ENCODE measurements at places on chromosomes 4 and X.

- no peak for DNase-seq
These were observed 37.4 kb upstream of the SMIM10L2A start for GRCh38 chrX:135384161-135384836.

DNA sequence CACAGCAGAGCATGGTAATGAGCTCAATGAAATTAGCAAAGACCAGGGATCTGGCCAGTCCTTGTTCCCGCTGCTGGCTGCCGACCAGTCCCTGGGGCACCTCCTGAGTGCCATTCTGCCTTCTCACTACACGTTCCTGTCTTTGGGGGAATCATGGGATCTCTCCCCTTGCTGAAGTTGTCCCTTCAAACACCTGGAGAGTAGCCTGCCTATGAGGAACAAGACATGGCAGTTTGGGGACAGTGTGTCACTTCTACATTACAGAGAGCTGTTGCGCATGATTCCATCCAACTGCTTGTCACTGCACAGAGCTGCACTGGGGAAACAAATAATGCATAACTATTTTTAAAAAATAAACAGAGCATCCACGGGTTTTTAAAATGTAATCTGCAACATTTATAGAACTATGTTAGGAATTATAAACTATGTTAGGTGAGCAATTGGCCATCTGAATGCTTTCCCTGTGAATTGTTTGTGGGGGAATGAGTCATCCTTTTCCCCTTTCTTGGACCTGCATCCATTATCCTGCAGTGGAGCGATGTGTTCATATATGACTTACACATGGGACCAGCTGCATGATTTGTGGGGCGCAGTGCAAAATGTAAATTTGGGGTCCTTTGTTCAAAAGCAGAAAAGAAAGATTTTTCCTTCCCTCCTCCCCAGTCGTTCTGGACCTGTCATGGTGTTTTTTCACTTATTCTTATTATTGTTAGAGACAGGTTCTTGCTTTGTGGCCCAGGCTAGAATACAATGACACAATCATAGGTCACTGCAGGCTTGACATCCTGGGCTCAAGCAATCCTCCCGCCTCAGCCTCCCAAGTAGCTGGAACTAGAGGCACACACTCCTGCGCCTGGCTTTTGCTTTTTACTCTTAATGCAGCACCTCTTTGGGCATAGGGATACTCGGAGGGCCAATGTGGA is 115.0 kb upstream of the TBL1X start:
- no peak for DNase-seq

DNA sequence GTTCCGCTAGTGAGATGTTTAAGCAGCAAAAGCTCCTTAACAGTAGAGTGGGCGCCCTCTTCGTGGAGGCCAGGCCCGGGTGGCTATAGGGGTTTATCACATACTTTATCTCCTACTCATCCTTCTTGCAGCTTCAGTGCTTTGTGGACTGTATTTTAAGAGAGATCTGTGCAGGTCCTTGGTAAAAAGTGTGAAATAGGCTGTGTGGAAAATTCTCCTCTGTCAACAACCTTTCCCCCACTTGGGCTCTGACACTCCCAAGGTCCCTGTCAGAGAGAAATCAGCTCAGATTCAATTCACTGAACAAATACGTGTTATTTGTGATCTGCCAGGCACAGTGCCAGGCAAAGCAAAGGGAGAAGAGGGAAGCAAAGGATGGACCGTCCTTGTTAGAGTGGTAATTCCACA is 214.3 kb upstream of the PPARGC1A start:
- no peak for DNase-seq

- peak; percentile 4 for DNase-seq
These were observed at the start of gene GABRQ for GRCh38 chrX:152637649-152638442. GABRQ (plus strand) TSS chrX:152637895; CDS start chrX:152638203, 308 bp downstream.

- DNase-seq: no peak
These were observed 90.4 kb downstream of the PCDH19 start for GRCh38 chrX:100319716-100320115.

- DNase-seq: no peak
These were observed 122.6 kb upstream of the BMPR1B start for GRCh38 chr4:94635177-94635576.

GRCh38 chr4:20805716-20806115 is 105.5 kb downstream of the PACRGL start:
- no peak for DNase-seq

- DNase-seq: no peak
These were observed 95.9 kb upstream of the DUSP21 start for GRCh38 chrX:44747969-44748368.

DNA sequence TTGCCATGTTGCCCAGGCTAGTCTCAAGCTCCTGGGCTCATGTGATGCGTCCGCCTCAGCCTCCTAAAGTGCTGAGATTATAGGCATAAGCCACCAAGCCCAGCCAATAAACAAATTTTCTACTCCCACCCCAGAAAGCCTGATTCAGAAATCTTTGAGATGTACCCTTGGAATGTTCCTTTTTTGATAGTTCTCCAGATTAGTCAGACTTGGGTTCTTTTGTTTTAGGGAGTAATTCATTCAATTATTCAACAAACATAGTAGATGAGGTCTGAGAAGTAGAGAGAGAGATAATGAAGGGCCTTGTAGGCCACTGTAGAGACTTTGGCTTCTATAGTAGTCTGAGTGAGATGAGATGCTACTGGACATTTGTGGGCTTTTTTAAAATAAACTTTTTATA is 27.8 kb downstream of the RP2 start:
- DNase-seq: no peak

DNA sequence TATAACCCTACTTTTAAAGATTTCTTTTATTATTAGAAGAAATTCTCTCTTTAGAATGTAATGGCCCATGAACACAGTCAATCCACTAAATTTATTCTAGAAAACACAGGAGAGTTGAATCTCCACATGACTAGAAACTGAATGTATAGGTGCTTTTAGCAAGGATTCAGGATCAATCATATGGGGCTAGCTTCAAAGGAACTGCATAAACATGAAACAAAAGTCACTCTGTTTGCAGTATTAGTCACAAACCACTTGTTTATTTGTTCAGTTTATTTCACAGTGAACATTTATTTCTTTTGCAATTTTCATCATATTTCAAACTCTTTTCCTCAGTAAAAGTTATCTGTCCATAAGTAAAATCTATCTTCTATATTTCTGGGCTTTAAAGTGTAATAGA is 1604.6 kb downstream of the PCDH18 start:
- no peak for DNase-seq

- DNase-seq: peak; percentile 32
These were observed 63.6 kb downstream of the STARD8 start for GRCh38 chrX:68710870-68711576.

GRCh38 chr4:184588893-184589292 is 60.4 kb downstream of the CASP3 start:
- DNase-seq: peak; percentile 69

- no peak for DNase-seq
These were observed 220.6 kb upstream of the ARSJ start for GRCh38 chr4:114200026-114200425.

DNA sequence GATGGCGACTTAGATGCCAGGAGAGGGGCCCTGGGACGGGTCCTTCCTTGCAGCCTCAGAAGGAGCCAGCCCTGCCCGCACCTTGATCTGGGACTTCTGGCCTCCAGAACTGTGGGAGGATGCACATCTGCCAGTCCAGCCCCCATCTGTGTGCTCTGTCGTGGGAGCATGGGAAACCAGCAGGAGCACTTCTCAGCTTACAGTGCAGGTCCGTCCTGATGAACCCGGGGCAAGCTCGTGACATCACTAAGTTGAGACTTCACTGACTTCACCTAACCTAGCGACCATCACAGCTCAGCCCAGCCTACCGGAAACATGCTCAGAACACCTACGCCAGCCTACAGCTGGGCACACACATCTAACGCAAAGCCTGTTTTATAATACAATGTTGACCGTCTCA is 38.1 kb downstream of the ABLIM2 start:
- no peak for DNase-seq

GRCh38 chrX:28133763-28134162 is 152.5 kb upstream of the DCAF8L1 start:
- DNase-seq: no peak

DNA sequence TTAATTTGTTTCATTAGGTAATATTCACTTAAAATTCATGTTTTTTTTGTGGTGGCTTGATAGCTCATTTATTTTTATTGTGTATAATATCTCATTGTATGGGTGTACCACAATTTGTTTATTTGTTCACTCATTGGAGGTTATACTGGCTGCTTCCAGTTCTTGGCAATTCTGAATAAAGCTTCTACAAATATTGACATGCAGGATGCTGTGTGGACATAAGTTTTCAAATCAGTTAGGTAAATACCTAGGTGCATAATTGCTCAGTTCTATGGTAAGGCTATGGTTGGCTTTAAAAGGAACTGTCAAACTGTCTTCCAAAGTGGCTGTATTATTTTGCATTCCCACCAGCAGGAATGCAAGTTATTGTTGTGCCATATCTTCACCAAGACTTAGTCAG is 504.5 kb upstream of the GALNTL6 start:
- DNase-seq: no peak

DNA sequence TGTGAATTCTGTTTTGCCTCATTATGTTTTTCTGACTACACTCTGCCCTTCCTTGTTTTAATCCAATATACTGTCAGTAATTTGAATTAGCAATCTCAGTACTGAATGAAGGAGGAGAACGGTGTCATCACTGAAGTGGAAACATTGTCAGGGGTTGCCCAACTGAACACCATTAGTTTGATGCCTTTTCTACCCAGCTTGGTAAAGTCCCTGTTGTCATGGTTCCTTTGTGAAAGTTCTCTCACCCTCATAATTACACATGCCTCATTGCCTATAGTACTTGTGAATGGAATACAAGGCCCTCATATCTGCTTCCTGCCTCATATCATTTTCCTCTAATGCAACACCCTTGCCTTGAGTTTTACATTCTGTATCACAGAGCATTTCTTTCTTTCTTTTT is 76.9 kb downstream of the RRAGB start:
- no peak for DNase-seq

DNA sequence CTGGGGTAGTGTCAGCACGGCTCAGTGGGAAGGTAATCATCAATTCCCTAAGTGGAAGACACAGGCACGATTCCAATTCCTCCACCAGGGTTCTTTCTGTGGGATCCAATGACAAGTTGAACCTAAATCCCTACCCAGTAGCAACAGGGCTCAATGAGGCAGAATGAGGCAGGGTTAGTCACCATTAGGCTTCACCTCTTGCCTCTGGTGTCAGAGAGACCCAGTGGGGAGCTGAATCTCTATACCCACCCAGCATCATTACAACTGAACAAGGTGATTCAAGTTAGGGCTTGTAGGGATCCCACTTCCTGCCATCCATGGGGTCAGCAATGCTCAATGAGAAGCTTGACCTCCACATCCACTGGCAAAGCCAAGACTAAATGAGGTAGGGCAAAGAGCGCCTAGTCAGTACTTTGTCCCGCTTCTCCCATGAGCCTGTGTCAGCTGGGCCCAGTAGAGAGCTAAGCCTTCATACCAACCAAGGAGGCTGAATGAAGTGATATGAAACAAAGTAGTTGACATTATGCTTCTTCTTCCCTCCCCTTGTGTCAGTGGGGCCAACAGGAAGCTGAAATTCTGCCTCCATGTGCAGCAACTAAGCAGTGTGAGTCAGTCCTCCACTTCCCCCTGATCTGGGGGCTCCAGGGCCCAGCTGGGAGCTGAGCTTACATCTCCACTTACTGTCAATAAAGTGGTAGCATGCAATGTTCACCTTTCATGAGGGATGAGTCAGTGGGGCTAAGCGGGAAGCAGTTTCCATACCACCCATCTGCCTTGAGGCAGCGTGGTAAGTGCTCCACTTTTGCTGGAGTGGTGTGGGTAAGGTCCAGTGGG is 36.4 kb upstream of the RBM41 start:
- DNase-seq: no peak

GRCh38 chr4:154082760-154083535 is 294.1 kb upstream of the SFRP2 start:
- DNase-seq: peak; percentile 13

DNA sequence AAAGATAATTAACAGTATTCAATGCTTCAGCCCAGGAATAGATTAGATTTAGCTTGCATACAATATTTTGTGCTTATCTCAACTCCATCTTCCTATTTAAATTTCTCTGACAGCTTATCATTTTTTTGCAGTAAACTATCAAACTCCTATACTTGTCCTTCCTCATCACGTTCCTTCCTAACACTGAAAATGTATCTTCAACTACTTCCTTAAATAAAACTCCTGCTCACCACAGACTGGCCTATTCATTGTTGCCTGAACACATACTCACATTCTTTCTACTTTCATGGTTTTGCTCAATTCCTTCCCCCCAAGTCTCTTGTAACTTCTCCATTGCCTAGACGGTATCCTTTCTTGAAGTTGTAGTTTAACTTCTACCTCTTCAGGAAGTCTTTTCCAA is 28.5 kb upstream of the PTPN13 start:
- DNase-seq: no peak

GRCh38 chrX:45715748-45716147 is 515.1 kb upstream of the DIPK2B start:
- no peak for DNase-seq

DNA sequence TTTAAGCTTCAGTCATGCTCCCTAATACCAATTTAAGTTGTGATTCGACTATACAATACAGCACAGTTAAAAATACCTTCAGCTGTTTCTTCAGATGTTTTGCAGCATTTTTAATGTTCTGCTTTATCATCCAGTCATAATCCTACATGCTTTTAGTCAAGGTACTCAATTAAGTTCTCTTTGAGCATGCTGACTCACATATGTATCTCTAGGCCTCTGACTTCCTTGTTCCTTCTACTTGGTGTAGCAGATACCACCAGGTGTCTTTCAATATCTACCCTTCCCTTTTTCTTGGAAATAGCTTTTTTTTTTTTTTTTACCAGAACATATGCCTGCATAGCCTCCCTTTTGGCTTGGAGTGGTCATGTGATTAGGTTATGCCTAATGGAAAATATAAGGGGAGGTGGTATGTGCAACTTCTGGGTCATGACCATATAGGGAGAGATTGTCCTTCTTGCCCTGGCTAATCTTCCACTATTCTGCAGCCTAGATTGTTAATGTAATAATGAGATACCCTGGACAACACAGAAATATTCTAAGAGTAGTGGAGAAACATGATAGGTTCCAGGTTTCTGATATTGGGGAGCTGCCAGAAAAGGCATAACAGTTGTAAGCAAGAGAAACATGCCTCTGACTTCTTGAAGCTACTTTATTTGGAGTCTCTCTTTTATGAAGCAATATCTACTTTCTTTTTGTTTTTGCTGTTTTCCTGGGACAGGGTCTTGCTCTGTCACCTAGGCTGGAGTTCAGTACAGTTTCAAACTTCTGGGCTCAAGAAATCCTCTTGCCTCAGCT is 737.2 kb upstream of the SLIT2 start:
- DNase-seq: no peak

DNA sequence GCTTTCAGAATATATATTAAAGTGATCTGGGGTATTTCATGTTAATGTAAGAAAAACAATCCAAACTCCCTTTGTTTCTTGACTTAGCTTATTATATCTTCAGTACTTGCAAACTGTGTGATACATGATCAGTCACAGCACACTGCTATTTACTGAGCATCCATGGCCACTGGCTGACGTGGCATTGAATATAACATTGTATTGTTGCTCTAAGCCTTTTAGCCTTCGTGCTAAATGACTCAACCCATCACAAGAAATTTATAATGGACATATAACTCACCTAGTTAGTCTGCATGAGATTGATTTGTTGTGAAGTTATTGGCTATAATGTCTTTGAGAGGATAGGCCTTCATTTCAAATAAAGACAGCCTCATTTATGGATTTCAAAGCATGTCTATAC is 642.6 kb downstream of the IL1RAPL1 start:
- DNase-seq: no peak

Measured in astrocyte of the cerebellum (primary cell).